ENCODE measurements at places on chromosomes 1 and 21.

DNA sequence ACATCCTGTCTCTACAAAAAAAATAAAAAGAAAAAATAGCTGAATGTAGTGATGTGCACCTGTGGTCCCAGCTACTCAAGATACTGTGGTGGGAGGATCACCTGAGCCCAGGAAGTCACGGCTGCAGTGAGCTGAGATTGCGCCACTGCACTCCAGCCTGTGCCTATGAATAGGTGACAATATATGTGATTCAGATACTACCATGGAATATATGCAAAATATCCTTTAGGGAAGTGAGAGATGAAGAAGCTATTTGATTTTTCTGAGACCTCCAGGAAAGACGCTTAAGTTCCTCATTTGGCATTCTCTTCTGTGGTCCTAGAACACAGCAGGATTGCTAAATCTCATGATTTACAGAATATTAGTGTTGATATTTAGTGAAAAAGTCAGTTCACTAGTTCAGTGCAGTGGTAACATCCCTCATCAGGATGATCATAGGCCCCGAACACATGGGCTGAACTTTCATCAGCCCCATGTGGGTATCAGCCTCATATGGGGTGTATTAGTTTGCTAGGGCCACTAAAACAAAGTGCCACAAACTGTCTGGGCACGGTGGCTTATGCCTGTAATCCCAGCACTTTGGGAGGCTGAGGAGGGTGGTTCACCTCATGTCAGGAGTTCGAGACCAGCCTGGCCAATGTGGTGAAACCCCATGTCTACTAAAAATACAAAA, 6.0 kb upstream of the VASH2 start:
- no peak for DNase-seq

DNA sequence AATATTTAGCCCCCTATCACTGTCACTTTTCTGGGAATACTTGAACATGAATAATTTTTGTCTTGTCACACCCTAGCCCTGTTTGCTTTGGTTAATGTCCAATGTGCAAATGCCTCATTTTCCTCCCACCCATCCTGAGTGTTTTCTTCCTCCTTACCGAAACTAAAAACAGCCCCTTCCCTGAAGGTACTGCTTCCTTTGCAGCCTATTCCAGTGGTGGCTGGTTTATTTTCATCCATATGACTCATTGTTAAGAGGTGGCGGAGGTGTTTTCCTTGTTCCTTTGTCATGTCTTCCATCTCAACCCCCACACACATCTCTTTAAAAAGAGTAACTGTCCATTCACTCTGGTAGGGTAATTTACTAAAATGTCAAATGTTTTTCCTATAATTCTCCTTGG, 40.4 kb downstream of the CD55 start:
- no peak for DNase-seq

DNA sequence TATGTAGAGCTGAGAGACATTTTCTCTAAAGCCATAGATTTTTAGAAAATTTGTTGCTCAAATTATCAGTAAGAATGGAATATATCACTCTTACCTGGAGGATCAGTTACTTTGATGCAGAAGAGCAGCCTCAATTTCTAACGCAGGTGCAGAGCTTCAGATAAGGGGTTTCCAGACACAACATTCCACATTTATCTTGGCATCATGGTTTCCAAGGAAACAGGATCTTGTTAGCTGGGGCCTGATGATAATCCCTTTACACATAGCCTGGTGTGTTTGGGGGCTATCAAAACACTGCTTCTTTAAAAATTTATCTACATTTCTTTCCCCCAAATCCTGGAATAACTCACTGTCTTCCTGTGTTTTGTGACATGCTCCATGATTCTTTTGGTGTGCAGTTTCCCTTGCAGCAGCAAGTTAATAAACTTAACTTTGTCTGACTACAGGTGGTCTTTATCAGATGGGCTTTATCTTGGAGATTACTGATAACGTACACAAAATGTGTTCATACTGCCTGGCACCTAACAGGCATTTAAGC, 2.7 kb upstream of the STX12 start:
- DNase-seq: no peak

DNA sequence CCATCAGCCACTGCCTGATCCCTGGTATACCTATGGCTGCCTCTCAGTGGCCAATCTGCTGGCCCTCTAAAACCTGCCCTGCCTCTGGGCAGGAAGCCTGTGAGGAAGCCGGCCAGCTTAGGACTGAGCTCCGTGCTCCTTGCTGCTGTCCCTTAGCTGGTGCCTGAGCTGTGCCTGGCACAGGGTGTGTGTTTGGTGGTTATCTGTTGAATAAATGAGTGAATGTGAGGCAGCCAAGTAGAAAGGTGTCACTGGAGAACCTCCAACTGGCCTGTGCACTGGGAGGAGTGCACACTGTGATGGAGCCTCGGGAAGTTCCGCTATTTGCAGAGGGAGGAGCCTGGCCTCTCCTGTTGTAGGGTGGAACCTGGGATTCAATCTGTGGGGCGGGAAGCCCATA, 63.4 kb upstream of the STUM start:
- DNase-seq: no peak

DNA sequence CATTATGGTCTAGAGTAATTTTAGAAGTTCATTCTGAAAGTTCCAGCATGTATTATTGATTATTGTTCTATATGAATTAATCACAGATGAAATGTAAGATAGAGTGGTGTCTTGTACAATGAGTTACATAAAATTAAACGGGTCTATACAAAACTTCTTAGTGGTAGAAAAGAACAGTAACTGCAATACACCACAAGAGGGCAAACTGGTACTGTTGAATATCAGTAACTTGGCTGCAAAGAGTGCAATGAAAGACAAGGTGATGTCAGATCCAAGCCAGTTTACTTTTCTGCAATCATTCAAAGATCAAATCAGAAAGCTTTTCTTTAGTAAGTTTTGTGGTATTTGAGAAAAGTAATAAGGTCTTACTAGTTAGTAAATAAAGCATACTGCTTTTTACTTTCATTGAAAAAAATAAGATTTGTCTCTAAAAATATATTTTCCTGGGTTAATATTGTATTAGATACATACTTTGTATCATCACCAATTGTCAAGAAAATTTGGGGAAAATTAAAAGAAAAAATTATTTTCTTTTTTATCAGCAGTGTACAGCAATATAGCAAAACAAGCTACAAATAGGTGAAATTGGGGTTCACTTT, 66.4 kb upstream of the BTG3 start:
- no peak for DNase-seq

GRCh38 chr1:85822696-85823095, 114.5 kb upstream of the ZNHIT6 start:
- DNase-seq: peak; percentile 5

- DNase-seq: no peak
Observed at GRCh38 chr1:110880708-110881374, 7.9 kb downstream of the CD53 start.

GRCh38 chr1:153337980-153338853, 10.4 kb downstream of the PGLYRP4 start:
- DNase-seq: no peak

GRCh38 chr1:240635466-240636256, 23.7 kb upstream of the GREM2 start:
- DNase-seq: no peak

GRCh38 chr1:62336638-62336994, 17.4 kb upstream of the KANK4 start:
- DNase-seq: peak; percentile 11

DNA sequence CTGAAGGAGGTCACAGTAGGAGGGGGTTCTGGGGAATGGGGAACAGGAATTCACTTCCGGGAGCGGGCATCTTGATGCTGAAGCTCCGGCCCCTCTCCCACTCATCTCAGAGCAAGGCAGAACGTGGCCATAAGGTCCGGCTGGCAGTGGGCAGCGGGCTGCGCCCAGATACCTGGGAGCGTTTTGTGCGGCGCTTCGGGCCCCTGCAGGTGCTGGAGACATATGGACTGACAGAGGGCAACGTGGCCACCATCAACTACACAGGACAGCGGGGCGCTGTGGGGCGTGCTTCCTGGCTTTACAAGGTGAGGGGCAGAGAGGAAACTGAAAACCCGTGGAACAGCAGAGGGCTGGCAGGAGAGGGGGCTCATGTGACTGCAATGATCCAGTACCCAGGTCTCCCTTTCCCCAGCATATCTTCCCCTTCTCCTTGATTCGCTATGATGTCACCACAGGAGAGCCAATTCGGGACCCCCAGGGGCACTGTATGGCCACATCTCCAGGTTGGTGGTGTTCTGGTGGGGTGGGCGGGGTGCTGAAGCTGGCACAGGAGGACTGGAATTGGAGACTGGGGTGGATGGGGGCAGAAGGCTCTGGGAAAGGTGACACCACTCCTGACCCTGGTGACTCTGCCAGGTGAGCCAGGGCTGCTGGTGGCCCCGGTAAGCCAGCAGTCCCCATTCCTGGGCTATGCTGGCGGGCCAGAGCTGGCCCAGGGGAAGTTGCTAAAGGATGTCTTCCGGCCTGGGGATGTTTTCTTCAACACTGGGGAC, 3.0 kb downstream of the SLC27A3 start:
- DNase-seq: peak; percentile 27

GRCh38 chr1:3312898-3313575, 141.4 kb upstream of the ARHGEF16 start:
- DNase-seq: peak; percentile 88

DNA sequence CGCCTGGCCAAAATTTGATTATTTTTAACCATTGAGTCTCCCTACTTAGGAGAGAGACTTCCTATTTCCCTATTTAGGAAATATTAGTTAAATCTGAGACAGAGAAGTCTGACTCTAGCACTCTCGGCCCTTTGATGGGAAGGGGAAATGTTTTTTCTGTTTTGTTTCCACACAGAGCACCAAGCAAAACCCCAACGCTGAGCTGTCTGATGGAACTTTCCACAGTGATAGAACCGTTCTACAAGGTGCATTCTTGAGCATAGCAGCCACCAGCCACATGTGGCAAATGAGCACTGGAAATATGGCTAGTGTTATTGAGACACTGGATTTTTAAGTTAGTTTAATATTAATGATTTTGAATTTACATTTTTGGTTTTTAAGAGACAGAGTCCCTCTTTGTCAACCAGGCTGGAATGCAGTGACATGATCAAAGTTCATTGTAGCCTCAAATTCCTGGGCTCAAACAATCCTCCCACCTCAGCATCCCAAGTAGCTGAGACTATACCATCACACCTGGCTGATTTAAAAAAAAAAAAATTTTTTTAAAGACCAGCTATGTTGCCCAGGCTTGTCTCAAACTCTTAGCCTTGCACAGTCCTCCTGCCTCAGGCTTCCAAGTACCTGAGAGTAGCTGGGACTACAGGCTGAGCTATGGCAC, 77.3 kb upstream of the GALNT2 start:
- no peak for DNase-seq

DNA sequence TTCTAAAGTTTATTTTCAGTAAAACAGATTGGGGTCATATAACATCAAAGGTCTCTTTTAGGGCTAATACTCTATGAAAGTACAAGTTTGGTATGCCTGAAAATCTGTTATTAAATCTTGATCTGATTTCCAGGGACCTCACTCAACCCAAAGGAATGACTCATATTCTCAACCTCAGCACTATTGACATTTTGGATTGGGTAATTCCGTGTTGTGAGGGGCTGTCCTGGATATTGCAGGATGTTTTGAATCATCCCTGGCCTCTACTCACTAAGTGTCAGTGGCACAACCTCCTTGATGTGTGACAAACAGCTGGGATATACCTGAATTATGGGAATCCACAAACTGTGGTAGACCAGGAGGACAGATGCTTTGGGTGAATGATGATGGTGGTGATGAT, 51.5 kb upstream of the CYP2J2 start:
- no peak for DNase-seq

DNA sequence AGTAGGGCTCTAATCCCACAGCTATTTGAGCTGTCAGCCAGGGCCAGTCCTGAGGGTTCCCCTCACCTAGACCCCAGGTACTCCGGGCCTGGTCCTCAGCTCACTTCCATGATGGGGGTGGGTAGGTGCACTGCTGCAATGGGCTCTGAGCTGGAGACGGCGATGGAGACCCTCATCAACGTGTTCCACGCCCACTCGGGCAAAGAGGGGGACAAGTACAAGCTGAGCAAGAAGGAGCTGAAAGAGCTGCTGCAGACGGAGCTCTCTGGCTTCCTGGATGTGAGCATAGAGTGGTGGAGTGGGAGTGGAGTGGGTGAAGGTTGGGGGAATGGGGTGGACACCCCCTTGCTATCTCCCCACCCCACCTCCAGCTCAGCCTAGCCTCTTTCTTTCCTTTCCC, 2.1 kb downstream of the S100A1 start:
- DNase-seq: no peak

DNA sequence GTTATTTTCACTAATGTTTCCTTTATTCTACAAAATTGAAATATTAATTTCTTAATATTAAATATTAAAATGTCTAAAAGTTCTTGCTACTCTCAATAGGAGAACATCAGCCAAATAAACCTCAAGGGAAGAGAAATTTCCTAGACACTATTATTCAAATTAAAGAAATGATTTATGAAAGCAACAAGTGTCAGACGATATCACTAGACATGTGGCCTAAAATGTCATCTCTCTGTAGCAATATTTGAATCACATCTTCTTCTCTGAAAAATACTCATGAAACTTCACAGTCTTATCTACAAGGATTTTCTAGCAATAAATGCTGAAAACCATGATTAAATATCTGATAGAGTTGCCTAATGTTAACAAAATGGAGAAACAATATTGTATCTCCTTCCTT, 2.5 kb upstream of the SERBP1 start:
- DNase-seq: no peak

GRCh38 chr1:143699115-143699514, 272.7 kb downstream of the FAM72C start:
- no peak for DNase-seq

DNA sequence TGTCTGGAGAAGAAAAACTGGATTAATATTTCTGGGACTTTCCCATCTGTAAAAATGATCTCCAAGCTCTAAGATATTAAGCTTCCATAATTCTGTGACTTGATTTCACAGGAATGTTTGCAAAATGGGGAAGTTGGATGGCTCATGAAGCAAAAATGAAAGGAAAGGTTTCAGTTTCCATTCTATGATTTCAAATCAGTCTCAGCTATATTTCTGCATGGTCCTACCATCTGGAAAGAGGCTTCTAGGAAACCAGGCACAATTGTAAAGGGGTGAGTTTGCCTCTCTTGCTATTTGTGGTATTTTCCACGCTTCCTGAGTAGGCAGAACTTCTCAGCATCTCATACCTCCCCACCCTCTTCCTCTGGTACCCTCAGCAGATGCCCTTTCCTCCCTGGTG, 22.4 kb upstream of the ACTN2 start:
- DNase-seq: no peak

DNA sequence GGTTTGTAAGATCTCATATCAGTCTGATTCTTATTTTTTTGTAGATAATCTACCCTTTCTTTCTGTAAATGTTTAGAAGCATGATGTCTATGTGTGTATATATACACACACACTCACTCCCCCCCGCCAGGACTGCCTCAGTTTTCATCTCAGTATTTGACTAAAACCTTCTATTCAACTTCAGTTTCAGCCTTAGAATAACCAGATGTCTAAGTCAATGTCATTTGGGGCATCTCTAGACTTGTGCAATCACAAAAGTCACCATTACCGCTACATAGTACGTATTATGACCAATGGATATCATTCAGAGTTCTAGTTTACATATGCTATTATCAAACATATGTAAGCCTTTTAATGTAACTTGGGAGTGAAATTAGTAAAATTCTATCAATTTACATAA, 53.3 kb upstream of the BOLA1 start:
- DNase-seq: no peak

GRCh38 chr1:202281316-202282024, 60.3 kb downstream of the UBE2T start:
- no peak for DNase-seq

GRCh38 chr1:94792473-94793295, 27.5 kb upstream of the SLC44A3 start:
- DNase-seq: no peak

Measured in heart left ventricle (tissue), 16 donors.